ENCODE measurements at places on chromosomes 5 and 9.

GRCh38 chr5:157030692-157031091 is 28.2 kb downstream of the HAVCR1 start:
- no peak for DNase-seq

DNA sequence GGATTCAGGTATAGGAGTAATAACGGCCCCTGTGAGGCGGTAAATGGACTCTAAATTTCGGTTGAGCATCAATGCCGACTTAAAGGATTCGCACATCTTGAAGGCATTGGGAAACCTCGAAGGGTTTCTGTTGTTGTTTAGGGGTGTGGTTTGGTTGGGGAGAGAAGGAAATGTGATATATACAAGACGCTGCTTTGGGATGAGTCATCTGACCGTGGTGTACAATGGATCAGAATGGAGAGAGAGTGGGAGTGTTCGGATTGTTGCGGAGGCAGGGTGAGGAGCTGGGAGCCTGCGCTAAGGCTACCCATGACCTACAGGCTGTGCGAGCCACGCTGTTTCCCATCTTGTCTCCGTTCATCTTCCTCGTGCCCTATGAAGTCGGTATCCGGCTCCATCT is 60.4 kb upstream of the ERCC6L2 start:
- no peak for DNase-seq

- no peak for DNase-seq
These were observed 661.7 kb downstream of the KCTD16 start for GRCh38 chr5:144832416-144832815.

GRCh38 chr5:91643797-91644196 is 260.7 kb upstream of the ARRDC3 start:
- no peak for DNase-seq

DNA sequence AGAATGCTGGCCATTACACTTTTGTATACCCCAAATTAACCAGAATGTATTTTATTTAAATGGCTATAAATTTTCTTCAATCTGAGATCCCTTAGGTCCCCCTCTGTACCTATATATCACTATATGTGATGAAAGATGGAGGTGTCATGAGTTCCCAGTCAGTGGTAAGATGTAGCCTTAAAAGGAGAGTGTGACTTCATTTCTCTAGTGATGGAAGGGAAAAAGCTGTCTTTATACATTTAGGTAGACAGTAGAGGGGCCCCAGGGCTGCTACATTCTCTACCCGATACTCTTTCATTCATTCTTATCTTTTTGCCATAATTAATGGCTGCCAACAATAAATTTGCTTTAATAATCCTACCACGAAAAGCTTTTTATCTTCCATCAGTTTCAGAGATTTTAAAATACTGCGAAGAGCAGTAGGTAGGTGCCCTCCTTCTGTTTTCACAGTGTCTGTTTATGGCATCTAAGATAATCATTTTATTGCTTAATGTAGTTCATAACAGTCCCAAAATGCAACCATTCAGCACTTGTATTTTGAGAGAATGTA is 301.3 kb downstream of the ZNF608 start:
- no peak for DNase-seq

GRCh38 chr9:83011611-83012010 is 51.3 kb downstream of the RASEF start:
- DNase-seq: no peak

- no peak for DNase-seq
These were observed 302.6 kb upstream of the ADAMTS16 start for GRCh38 chr5:4837489-4838058.

Measured in amniotic stem cell (primary cell).